ENCODE measurements at places on chromosomes 2 and 18.

DNA sequence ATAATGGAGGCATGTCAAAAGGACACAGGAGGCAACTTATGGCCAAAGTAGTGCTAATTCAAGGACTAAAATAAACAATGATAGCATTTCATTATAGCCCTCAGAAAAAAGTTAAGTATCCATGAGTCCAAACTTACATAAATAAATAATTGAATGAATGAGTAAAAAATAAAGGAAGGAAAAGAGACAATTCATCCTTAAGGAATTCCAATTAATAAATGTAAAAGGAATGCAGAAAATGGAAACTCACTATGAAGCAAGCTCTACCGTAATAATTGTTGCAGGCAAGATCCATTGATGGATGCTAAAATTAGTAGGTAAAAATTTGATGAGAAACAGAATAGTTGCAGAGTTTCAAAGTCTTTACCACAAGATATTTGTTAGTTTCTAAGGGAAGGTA, 88.2 kb upstream of the RAPGEF4 start:
- DNase-seq: no peak

DNA sequence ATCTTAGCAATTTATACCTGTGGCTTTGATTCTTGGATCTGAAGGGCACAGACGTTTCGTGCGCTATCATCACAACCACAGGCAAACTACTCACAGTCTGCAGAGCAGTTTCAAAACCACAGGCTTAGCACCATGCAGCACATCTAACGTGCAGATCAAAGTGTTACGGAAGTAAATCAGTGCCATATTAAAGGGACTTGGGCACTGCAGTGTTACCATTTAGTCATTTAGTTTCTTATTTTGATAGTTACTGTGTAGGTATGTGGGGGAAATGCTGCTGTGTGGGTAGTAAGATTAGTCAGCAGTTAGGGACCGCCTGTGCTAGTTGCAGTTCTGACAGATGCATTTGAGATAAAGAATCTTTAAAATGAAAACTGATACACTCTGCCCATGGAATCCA, 384.0 kb downstream of the NBAS start:
- no peak for DNase-seq

GRCh38 chr18:50372743-50373142, 2.1 kb upstream of the SKA1 start:
- DNase-seq: peak; percentile 2

GRCh38 chr18:37402735-37403099, 162.9 kb downstream of the CELF4 start:
- DNase-seq: no peak
